Omental fat pad (tissue), 4 donors: ENCODE measurements at places on chromosomes 7 and 10. TPM values are rescaled to one million over a fixed set of nuclear protein-coding genes. Genes with fewer than 3 reads are reported as not detected.

DNA sequence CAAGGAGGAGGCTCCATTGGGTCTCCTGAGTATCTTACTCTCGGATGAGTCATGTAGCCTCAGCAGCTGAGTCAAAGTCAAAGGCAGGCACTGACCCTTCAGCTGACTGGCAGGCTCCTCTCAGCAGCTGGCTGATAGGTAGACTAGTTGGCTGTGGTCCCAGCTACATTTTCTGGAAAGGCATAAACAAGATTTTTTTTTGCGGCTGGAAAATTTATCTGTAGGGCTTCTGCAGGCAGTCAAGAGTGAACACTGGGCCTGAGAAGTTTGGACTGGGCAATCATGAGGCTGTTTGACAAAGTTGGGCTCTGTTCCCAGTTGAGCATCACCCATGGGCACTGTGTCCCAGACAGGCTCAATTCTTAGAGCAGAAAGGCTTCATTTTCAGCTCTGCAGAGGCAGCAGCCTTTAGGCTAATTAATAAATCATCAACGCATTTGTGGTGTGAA, 796.2 kb downstream of the CCSER2 start:
- no peak for DNase-seq

Gene MEIG1
- total RNA-seq = not detected

DNA sequence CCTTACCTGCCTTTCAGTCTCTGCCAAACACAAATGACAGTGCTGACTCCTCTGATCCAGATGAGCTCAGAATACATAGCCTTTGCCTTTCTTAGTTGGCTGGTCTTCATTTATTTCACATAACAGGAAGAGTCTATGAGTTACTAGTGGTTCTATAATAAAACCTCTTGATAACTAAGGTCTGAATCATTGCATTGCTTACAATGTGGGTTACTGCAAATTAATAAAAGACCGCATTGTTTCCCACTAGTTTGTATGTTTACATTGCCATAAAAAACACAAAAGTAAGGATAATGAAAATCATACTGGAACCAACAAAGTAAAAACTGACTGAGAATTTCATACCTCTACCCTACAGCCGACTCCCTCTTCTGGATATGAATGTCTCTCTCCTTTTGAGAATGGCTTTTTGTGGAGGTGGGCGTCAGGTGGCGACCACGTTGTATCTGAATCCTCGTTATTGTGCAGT, 62.0 kb upstream of the AKR1E2 start:
- no peak for DNase-seq

DNA sequence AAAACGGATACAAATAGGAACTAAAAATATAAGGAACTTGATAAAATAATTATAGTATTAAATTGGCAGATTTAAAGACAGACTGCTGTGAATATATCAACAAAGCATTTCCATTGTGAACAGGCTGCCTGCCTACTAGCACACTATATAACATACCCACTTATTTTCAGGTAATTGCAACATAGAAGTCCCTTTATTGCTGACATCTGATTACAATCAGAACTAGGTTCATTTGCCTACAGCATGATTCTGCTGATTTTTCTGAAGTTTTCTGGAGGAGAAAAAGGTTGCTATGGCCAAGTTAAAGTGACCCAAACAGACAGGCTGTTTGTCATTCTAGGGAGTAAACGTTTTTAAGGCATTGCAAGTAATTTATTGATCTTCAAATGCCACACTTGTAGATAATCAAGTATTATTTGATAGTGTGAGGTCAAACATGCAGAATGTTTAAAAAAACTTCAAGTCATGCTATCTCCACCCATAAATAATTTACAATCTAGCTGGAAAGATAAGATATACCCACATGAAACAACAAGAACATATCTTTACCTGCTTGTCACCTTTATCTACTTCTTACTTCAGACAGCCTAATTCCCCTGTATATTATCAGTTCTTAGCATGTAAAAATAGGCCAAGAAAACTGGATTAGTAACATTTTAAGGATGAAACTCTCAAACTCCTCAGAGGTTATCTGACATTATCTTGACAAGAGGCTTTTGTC, 40.5 kb downstream of the MTPN start:
- DNase-seq = no peak

DNA sequence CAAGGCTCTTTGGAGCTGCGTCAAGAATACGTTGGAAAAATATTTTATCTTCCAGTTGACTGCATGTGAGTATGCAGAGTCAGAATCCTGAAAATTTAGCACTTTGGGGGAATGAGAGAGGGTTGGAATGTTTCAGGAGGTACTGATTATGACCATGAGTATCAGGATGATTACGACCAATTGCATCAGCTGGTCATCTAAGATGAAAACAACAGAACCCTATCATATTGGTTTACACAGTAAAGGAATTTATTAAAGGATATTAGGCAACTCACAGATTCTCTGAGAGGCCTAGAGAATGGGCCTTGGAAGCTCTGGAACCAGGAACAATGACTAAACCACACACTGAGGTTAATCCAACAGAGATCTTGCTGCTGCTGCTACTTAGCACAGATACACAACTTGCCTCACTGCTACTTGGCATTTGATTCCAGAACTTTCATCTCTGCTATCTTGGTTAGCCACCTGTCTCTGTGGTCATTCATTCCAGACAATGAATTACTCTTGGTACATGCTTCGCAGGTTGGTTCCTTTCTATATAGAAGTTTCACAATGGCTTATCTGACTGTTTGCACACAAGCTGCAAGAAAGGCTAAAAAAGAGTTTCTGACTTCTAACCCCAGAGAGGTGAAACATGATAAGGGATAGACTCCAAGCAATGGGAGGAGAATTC, 68.0 kb upstream of the CTTNBP2 start:
- DNase-seq = no peak

Gene LRRC18
- total RNA-seq = not detected

- no peak for DNase-seq
Measured at GRCh38 chr7:134084488-134085144, 42.5 kb upstream of the LRGUK start.

DNA sequence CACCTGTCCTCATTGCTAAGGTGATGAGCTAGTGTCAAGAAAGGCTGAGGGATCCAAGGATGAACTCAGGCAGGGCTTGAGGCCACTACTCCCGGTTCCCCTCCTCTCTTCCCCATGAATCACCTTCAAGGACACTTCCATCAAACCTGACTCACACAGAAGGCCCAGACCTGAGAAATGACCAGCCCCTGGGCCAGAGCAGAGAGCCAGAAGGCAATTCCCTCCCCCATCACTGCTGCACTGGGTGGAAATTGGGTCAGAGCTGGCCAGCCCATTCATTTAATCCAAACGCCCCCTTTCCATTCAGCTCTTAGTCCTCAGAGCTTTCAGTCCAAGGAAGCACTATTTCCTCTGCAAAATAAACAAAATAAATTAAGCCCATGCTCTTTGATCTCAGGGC, 182.0 kb downstream of the KCNMA1 start:
- DNase-seq = no peak

- no peak for DNase-seq
Measured at GRCh38 chr7:112759905-112760304, 30.3 kb downstream of the TMEM168 start.

GRCh38 chr10:27696466-27696865, 49.2 kb downstream of the MKX start:
- no peak for DNase-seq

GRCh38 chr10:57809961-57810360, 457.7 kb downstream of the IPMK start:
- no peak for DNase-seq

Gene HMX3
- total RNA-seq = not detected

Gene PLAC9
- 18.0 TPM for total RNA-seq

Gene NDUFA5
- 42.2 TPM for total RNA-seq

Gene TRIL
- total RNA-seq = 15.1 TPM

Gene EGR2
- total RNA-seq = 5.0 TPM

DNA sequence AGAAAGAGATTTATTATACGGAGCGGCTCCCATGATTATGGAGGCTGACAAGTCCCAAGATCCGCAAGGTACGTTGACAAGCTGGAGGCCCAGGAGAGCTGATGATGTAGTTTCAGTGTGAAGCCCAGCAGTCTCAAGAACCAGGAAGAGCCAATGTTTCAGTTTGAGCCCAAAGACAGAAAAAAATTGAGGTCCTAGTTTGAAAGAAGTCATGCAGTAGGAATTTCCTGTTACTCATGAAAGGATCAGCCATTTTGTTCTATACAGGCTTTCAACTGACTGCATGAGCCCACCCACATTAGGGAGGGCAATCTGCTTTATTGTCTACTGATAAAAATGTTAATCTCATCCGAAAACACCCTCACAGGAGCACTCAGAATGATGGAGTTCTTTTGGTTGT, 51.5 kb downstream of the CCDC71L start:
- no peak for DNase-seq

- DNase-seq = no peak
Measured at GRCh38 chr7:26153241-26153822, 1.3 kb downstream of the NFE2L3 start.

GRCh38 chr10:22825841-22826240, 102.0 kb upstream of the ARMC3 start:
- DNase-seq = no peak

GRCh38 chr10:17533731-17534130, 79.3 kb upstream of the ST8SIA6 start:
- no peak for DNase-seq

- DNase-seq = no peak
Measured at GRCh38 chr7:5234852-5235831, 45.1 kb downstream of the WIPI2 start.

GRCh38 chr10:52215745-52216361, 98.2 kb upstream of the DKK1 start:
- no peak for DNase-seq

- DNase-seq = peak; percentile 34
Measured at GRCh38 chr7:22110227-22110839, 164.6 kb upstream of the CDCA7L start.

- no peak for DNase-seq
Measured at GRCh38 chr10:58836991-58837575, 324.4 kb downstream of the BICC1 start.

Gene ODAD2
- 3.2 TPM for total RNA-seq

GRCh38 chr10:9682802-9683201, 1334.9 kb upstream of the CELF2 start:
- DNase-seq = no peak

- DNase-seq = no peak
Measured at GRCh38 chr10:30215623-30216022, 133.5 kb downstream of the MTPAP start.

DNA sequence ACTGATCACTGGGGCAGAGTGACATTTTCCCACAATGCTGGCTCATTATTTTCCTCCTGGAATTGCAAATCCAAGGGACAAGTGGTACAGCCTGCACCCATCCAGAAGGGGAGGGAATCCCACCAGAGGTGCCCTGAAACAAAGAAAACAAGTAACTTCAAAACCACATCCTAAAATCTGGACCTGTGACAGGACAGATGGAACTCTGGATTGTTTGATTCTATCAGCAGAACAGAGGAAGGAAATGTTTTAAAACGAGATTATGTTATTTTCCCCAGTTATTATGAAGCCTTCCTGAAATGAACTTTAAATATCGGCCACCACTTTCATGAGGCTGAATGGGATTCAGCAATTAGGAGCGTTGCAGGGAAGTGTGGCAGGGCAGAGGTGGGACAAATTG, 62.2 kb upstream of the ECHDC3 start:
- no peak for DNase-seq

GRCh38 chr7:28595801-28596200, 183.5 kb downstream of the CREB5 start:
- no peak for DNase-seq

Gene ANKRD30A
- total RNA-seq = 0.65 TPM

DNA sequence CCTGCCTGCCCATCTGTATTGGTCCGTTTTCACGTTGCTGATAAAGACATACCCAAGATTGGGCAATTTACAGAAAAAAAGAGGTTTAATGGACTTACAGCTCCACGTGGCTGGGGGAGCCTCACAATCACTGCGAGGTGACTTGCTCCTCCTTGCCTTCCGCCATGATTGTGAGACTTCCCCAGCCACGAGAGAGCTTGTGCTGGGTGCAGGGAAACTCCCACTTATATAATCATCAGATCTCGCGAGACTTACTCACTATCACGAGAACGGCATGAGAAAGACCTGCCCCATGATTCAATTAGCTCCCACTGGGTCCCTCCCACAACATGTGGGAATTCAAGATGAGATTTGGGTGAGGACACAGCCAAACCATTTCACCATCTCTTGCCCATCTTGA, 111.8 kb downstream of the MYL10 start:
- DNase-seq = no peak

- no peak for DNase-seq
Measured at GRCh38 chr10:103053659-103054581, 135.8 kb downstream of the CNNM2 start.

Gene STAMBPL1
- total RNA-seq = 14.4 TPM

GRCh38 chr7:82742163-82742562, 298.6 kb upstream of the CACNA2D1 start:
- no peak for DNase-seq

Gene AEBP1
- 209 TPM for total RNA-seq

- no peak for DNase-seq
Measured at GRCh38 chr10:91709394-91709798, 76.5 kb upstream of the PPP1R3C start.

GRCh38 chr10:22667093-22667480, 47.3 kb downstream of the PIP4K2A start:
- no peak for DNase-seq

Gene AGAP3
- total RNA-seq = 44.4 TPM

Gene NXPH1
- total RNA-seq = not detected
